ENCODE measurements at places on chromosomes 13 and 19.

- no peak for DNase-seq
Observed at GRCh38 chr13:28640861-28641599, 17.9 kb upstream of the POMP start.

- no peak for DNase-seq
Observed at GRCh38 chr19:11018763-11019162, 57.9 kb downstream of the SMARCA4 start.

GRCh38 chr13:53124623-53125022, 96.0 kb downstream of the OLFM4 start:
- no peak for DNase-seq

DNA sequence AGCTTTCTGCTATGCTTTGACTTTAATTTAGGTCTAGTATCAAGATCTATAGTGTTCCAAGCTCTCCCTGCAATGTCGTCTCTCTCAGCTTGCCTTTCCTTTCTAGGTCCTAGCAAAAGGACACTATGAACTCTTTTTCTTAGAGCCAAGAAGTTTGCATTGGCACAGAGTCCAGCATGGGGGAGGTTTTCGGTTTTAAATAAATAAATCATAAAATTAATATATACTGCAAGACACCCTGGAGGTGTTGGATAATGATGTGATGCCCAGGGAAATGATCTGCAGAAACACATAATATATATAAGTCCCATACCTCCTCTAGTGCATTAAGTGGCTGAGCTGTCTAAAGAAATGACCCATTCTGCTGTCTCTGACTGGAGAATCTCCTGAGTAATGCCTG, 316.4 kb upstream of the MAB21L1 start:
- no peak for DNase-seq

GRCh38 chr13:92573467-92574057, 653.0 kb upstream of the GPC6 start:
- DNase-seq: no peak

GRCh38 chr13:41682001-41682400, 224.7 kb downstream of the RGCC start:
- no peak for DNase-seq

DNA sequence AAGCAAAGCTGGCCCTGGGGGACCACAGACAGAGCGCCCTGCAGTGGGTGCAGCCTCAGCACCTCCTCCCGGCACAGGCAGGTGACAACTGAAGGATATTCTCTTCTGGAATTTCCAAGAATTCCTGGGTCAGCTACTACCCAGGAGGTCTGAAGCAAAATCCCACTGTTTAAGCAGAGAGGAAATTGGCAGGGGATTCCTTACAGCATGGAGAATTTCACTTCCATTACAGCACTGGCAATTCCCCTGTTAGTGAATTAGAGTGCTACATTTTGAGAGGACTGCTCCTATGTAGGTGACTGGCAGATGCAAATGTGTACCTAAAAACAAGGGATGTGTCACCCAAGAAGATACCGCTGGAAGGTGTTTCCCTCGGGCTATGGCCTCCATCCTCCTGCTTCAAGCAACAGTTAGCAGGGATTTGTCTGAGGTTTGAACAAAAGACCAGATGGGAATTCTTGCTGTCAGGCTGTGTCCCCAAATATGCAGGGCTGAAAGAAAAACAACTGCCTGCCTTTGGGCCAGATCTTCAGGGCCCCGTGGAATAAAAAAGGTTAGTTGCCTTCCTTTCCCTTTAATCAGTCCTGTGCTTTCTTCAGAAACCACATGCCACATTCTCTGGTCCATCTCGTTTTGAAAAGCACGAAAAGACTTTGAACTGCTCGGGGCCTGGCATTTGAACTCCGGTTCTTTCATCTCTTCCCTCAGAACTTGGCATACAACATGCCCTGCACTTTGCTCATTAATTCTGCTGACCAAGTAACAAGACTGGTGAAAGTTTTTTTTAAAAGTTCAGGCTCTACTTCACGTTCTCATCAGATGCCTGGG, 296.4 kb downstream of the DNAJC15 start:
- no peak for DNase-seq

DNA sequence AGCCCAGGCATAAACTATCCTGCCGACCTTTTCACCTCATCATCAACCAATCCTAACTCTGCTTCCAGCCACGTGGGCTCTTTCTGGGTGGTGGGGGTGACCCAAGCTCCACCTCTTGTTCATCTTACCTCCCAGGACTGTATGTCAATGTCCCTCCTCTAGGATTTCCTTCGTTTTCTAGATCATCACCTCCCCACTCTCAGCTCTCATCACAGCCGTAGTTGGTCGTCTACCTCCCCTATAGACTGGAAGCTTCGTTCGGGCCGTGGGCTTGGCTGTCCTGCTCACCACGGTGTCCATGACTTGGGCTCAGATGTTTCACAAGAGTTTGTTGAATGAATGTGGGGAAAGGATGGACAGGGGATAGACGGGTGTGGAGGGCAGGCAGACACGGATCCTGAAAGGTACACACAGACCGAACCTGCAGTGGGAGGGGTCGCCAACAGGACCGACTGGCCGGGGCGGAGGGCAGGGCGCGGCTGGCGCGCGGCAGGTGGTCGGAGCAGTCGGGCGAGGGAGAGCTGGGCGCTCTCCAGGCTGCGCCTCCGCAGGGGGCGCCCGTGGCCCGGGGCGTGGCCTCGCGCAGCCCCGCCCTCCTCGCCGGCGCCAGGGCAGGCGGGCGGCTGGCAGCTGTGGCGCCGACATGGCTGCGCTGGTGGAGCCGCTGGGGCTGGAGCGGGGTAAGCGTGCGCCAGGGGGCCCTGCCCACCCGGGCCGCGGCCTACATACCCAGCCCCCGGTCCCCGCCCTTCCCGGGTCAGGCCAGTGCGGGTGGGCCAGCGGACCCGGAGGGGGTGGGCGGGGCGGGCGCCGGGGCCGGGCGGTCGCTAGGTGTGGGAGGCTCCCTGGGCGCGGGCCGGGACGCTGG, at the start of gene LIN7B:
LIN7B (plus strand) TSS at position 609 of the 868 bp plus-strand sequence; CDS start at position 644, 35 bp downstream.
- DNase-seq: peak; percentile 66

DNA sequence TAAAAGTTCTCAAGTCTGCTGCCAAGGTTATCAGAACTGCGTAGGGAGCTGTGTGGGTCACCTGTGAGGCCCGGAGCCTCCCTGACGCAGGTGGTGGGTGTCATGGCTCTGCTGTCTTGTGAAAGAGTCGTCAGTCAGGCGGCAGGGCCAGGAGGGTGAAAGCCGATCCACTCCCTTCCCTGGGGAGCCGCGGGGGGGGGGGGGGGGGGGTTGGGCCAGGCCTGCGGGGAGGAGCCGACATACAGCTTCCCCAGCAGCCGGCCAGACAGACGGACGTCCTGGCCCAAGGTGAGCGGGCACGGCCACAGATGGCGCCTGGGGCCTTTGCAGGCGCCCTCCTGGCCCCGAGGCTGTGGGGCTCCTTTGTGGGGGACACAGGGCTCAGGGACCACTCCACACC, 12.4 kb downstream of the SBNO2 start:
- DNase-seq: no peak

- DNase-seq: no peak
Observed at GRCh38 chr19:44587963-44588770, 25.2 kb upstream of the IGSF23 start.

GRCh38 chr13:97395447-97396136, 38.4 kb upstream of the RAP2A start:
- no peak for DNase-seq

- no peak for DNase-seq
Observed at GRCh38 chr13:70253834-70254233, 145.6 kb upstream of the KLHL1 start.

DNA sequence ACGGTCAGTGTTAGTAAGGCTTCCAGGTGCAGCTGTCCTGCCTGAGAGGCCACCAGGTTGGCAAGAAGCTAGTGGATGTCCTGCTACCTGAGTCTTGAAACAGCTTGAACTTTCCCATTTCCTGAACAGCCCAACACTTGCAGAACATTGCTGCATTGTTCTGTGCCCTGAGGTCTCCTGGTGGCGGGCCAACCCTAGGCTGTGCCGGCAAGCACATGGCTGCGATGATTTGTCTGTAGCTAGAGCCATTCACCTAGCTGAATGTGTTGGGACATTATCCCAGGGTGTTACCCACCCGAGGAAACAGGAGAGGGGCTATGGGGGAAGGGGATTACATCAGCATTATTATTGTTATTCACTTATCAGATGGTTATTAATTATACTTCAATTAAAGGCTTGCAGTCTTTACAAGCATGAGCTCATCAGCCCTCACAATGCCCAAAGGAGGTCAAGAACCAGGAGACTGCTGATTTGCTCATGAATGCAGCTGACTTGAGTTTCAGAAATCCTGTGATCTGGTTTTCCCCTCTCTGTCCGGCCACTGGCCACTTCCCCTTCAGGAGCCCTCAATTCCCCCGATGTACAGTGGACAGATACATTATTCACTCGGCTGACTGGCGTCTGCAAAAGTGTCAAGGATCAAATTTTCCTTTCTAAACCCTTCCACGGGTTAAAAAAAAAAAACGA, 187.6 kb upstream of the TSC22D1 start:
- no peak for DNase-seq

DNA sequence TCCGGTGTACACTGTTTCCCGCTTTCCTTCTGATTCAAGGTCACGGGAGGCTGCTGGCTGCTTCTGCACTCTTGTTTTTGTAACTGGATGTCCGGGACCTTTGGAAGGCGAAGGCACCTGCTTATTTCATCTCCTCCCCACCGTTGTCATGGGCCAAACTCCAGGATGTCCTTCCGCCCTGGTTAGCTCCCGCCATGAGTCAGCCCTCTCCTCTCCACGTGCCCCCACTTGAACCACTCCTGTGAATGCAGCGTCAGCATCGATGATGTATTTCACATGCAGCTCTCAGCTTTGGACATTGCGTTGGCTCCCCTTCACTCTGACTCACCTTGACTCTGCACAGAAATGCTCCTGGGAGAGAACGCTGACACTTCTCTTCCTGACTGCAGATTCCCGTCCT, 5.5 kb upstream of the GALP start:
- no peak for DNase-seq

GRCh38 chr19:44753932-44754749, 5.6 kb downstream of the BCL3 start:
- DNase-seq: peak; percentile 54

GRCh38 chr13:37598597-37598996, at the start of gene POSTN:
TSS of gene POSTN (minus strand) at chr13:37598768. CDS start at chr13:37598726, 42 bp downstream.
- no peak for DNase-seq

- no peak for DNase-seq
Observed at GRCh38 chr13:77820431-77821149, 98.0 kb downstream of the EDNRB start.

- no peak for DNase-seq
Observed at GRCh38 chr13:71278512-71278911, 588.5 kb downstream of the DACH1 start.
